ENCODE measurements at places on chromosomes 2 and 18.

GRCh38 chr2:119826370-119826961, 66.7 kb downstream of the PTPN4 start:
- no peak for DNase-seq

DNA sequence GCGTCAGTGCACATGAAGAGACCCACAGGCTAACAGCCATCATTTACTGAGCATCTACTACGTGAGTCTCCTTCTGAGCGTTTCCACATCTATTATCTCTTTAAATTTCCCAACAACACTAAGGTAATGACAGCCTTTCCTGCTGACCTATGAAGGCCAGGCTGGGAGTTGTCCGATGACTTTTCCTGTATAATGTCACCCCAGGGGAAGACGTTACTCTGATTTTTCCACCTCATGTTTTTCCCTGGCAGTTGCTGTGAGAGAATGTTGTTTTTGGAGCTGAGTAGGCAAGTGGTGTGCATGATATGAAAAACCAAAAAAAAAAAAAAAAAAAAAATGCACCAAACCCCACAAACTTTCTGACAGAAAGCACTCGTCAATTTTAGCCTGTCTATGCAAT, 207.6 kb downstream of the SLC8A1 start:
- DNase-seq: no peak

GRCh38 chr18:10195529-10195928, 258.9 kb upstream of the APCDD1 start:
- DNase-seq: no peak

- no peak for DNase-seq
Observed at GRCh38 chr2:105180491-105180972, 61.0 kb upstream of the GPR45 start.

DNA sequence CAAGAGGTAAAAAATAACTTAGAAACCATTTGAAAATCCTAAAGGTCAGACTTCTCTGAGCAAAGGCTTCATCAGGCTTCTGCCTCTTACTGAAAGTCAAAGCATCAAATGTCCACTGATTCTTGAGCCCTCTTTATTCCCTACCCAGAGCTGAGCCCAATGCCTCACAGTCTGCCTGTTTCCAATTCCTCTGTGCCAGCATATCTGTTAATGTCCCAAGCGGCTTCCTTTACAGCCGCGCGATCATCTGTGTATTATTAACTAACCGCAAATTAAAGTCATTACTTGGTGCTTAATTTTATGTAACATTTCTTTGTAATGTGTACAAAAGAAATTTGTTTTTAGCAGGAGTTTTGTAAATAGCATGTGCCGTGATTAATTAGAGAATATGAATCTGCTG, 418.8 kb upstream of the HNRNPA3 start:
- DNase-seq: no peak

GRCh38 chr2:29615183-29615582, 306.2 kb downstream of the ALK start:
- no peak for DNase-seq

DNA sequence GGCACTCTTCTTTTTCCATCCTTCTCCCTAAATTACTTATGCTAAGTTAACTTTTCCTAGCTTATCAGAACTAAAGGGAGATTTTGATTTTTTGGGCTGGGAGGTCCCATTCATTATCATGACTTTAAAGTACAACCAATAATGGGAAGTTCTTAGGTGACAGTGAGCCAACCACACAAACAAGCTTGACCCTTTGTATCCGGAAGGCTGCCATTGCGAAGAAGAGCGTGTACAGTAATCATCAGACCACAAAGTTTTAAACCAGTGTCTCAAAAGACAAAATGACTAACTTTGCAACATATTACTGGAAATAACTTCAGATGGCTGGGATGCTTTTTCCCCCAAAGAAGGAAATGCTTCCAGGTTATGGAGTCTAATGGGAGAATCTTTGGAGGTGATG, 298.1 kb downstream of the TGIF1 start:
- no peak for DNase-seq

GRCh38 chr2:184449760-184450159, 148.6 kb upstream of the ZNF804A start:
- DNase-seq: no peak

GRCh38 chr18:54003195-54003594, 221.3 kb downstream of the MBD2 start:
- no peak for DNase-seq

DNA sequence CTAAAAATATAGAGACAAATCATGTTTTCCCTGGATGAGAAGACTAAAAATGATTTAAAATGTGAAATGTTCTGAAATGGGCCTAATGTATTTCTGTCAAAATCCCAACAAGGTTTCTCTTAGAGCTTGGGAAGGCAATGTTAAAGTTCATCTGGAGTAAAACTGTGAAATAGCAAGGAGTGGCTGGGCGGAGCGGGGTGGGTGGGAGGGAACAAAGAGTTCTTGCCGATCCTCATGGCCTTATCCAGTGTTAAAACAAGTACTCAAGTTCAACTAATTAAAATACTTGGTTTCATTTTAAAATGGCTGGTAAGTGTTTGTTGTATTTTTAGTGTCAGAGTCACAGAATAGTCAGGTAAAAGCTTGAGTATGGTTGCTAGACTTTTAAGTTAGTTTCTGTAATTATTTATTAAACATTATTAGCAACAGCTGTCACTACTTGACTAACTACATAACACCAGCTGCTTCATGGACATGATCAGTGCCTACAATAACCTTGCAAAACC, 87.3 kb downstream of the RTN4 start:
- no peak for DNase-seq

- no peak for DNase-seq
Observed at GRCh38 chr2:118477111-118477862, 370.2 kb downstream of the EN1 start.

- DNase-seq: no peak
Observed at GRCh38 chr2:527581-527980, 149.6 kb downstream of the TMEM18 start.

- DNase-seq: no peak
Observed at GRCh38 chr2:150997066-150997465, 264.6 kb downstream of the RBM43 start.

- no peak for DNase-seq
Observed at GRCh38 chr2:104872866-104873688, 19.2 kb downstream of the POU3F3 start.

DNA sequence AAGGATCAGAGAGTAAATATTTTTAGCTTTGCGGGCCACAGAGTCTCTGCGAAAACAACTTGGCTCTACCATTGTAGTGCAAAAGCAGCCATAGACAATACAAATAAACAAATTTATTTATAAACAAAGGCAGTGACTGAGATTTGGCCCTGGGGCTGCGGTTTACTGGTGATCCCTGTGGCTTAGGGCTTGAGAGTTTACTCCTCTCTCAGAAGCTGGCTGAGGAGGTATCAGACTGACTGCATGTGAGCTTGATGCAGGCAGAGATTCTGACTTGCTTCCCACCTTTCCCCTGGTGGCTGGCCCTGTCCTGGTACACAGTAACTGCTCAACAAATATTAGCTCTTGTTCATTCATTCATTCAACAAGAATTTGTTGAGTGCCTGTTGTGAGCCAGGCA, 81.5 kb downstream of the PRKCE start:
- DNase-seq: no peak
